ENCODE measurements at places on chromosomes 5 and 9.

DNA sequence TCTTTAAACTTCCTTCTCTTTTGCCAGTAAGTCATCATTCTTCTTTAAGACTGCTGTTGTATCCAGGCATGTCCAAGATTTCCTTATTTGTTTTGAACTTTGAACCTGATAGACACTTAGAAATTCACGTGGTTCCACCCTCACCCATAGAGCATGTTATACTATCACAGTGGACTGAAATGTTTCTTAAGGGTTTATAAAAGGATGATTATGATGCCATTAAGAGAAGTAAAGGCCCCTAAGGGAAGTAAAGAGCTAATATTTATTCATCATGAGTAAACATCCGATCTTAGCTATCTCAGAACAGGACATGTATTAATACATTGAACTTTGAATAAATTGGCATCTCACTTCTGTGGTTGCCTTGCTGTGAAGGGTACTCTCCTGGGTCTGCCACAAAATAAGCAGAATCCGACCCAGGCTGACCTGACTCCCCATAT lies 49.8 kb downstream of the PRKACG start:
- no peak for DNase-seq

DNA sequence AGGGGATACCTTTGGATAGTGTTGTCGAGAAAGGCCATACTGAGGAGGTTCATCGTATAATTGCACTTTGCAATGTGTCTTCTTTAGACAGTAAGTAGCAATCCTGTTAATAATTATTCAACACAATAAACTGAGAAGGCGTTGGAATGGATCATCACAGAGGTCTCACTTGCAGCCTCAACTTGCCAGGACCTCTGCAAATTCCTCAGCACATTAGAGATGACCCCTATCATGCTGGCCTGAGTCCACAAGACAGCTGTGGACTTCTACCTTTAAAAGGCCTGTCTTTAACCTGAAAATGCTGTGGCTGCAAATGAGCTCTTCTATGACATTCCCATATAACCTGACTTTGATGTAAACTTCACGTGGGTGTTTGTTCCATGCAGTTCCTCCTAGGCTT lies 14.1 kb downstream of the SH3TC2 start:
- no peak for DNase-seq

DNA sequence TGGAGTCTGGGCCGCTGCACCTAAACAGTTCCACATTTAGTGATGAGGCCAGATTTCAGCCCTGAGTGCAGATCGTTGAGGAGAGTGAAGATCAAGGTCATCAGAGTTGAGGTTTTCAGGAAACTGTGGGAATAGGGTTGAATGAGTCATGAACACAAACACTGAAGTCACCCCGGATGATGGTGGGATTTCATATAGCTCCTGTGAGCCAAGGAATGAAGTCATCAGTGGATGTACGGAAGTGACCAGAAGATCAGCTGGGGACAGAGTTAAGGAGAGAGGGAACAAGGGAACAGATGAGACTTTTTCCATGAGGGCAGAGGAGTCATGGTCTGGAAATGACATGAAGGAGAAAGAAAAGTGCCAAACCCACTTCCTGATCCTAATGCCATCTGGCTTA lies 36.5 kb downstream of the PALM2AKAP2 start:
- no peak for DNase-seq

DNA sequence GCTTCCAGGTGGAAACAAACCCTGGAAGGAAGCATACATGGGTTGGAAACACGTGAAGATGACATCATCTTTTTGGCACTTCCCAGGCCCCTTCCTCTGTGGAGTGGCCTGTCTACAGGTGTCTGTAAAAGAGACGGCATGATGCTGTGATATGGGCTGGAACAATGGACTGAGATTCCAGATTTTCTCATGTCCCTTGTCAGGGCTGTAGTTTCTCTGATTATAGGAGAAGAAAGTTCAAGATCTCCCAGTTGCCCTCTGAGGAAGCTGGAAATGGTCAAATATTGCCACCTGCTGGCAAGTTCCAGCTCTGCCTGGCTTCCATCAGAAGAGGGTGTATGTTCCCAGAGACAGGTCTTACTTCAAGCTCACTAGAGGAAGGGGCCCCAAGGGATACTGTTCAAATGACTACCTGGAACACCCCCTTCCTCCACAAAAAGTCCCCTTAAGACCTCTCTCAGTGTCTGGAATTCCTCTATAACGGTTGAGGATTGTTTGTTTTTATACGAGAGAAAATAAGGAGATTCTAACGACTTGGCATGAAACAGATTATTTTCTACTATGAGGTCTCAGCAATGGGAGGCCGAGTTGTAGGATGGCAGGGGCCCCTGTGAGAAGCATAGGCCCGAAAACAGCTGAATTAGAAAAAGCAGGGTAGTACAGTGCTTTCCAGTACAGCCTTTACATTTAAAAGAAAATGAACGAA lies 7.3 kb upstream of the ANXA6 start:
- peak; percentile 58 for DNase-seq

- DNase-seq = no peak
These were observed 52.3 kb upstream of the CAVIN4 start for GRCh38 chr9:100525563-100525962.

GRCh38 chr9:96048104-96048955 lies 172.8 kb downstream of the ERCC6L2 start:
- no peak for DNase-seq

DNA sequence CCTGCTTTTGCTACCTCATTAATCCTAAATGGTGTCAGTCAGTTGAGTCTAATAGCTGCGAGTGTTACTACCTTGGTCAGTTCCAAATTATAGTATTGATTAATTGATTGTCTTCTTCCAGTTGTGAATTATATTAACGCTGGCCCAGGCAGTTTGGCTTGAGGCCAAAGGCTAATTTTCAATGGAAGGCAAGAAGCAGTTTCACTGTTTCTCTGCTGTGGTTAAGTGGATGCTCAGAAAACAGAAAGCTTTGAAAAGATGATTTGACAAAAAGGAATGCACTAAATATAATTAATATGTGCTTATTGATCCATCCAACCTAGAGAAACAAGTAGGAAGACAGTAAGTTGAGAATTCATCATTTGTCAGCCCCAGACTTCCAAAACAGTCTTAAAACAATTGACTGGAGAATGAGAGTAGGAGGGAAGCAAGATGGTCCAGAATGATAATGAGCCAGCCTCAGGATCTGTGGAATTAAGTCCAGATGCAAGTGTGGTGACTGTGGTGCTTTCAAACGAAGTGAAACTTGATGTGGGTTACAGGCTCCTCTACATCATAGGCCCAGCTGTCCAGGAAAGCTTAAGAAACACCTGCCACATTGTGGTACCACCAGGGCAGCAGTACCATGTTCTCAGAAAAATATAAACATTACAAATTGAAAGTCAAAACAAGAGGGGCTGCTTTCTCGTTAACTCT lies 1371.0 kb upstream of the DMAC1 start:
- no peak for DNase-seq

GRCh38 chr5:169933127-169933526 lies 47.2 kb downstream of the INSYN2B start:
- no peak for DNase-seq

DNA sequence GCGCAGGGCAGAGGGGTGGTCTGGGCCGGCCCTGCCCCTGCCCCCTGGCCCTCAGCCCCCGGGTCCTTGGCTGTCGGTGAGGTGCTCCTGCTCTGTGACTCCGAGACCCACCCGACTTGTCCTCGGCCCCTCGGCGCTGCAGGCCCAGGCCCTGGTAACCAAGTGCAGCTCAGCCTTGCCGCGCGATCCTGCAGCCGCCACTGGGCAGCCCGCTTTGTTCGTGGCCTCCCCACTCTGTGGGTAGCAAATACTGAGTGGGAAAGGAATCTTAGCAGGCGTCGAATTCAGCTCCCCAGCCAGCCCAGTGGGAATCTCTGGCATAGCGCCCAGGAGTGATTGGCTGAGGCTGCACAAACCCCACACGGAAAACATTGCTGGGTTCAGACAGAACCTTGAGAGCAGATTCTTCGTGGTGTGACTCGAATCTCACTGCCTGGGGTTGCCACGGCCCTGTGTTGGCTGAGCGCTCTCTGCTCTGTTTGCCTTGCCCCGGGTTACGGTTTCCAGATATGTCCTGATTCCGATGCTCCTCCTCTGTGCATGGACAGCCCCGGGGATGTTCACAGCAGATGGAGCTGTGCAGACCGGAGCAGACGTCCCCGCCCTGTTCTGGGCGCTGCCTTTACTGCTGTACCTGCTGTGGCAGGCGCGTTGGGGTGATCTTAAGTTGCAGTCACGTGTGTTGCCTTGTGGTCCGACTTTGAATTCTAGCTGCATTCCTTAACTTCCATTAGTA lies 13.4 kb upstream of the EXOC3 start:
- no peak for DNase-seq

GRCh38 chr9:130430232-130430631 lies 14.5 kb upstream of the ASS1 start:
- DNase-seq = no peak

- no peak for DNase-seq
These were observed 87.0 kb upstream of the TNC start for GRCh38 chr9:115204904-115205453.

- DNase-seq = no peak
These were observed 8.1 kb upstream of the IL17B start for GRCh38 chr5:149387081-149387631.

- no peak for DNase-seq
These were observed 58.8 kb upstream of the MINAR2 start for GRCh38 chr5:129689045-129689444.

DNA sequence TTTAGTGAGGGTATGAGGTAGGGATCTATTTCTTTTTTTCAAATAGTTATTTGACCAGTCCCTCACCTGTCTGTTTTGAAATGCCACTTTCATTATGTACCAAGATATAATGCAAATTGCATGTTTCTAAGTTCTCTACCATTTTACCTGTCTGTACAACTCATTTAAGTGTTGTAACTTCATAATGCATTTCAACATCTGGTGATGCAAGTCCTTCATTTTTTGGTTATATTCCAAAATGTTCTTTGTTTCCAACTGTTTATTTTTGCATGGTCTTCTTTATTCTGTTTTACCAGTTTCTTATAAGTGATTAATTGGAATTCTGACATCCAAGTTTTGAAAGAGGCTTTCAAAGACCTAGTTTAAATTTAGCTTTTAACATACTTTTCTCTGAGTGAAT lies 26.8 kb downstream of the TDRD7 start:
- no peak for DNase-seq

DNA sequence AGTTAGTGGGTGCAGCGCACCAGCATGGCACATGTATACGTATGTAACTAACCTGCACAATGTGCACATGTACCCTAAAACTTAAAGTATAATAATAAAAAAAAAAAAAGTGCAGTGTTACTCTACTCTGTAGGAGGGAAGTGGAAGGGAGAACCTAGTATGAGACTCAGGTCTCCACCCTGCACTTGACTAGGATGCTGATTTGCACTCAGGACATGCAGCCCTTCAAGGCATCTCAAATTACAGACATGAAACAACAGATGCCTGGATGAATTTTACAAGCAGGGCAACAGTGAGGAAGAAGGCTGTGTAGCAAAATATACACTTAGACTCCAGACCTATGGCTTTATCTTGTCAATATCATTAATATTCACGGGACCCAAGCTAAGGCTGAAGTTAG lies 16.5 kb downstream of the TRIM32 start:
- DNase-seq = no peak

DNA sequence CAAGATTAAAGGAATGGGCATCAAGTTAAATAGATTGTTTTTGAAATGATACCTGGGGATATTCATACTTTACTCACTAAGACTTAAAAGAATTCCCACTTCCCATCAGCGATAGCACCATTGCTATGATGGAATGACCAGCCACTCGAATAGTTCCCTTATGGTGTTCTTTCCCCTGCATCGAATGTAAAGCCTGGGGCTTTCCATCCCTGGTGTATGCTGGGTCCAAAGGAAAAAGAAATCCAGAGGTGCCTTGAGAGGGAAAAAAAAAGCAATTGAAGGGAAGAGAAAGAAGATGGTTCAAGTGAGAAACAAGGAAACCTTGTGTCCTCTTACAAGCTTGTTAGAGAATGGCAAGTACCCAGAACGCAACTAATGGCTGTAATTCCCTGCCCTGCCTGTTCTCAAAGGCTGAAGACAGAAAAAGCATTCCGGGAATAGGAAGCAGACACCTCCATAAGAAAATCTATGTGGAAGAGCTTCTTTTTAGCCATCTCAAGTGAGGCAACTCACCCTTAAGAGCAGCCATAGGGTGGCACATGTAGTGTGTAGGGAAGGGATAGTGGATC lies 351.1 kb upstream of the DAB2 start:
- DNase-seq = no peak

GRCh38 chr9:20379804-20380225 lies 242.5 kb downstream of the MLLT3 start:
- no peak for DNase-seq

DNA sequence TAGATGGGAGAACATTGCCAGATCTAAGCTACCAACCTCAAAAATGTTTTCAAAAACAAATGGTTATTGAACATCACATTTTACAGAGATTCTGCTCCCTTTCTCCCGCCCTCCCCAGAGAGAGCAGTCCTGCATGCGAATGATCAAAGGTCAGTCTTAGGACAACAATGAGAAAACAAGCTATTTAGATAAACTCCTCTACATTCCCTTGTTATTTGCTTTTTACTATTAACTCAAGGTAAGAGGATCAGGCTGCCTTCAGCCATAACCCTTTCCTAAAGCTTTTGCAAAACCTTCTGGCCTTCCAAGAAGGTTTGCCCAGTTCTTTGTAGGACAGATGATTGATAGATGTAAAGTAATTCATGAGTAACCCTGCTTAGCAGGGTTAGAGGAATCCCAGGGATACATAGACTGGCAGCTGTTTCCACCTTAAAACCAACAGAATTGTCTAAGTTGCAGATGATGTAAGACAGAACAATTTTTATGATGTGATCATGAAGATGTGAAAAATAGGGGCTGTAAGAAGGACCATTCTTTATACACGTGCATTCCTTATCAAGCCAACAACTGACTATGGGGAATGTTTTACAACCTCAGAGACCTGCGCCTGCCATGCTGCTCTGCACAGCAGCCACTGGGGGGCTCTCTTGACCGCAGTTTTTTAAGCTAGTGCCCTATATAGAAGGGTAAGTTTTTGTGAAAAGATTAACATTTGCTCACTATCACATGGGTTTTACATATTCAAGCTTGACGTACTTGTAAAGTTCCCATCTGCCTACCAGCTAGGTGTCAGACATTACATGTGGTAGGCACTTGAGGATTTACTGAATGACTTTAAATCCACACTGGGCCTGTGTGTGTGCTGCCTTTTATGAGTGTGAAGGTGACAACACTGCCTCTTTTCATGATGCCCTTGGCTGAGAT lies 2.3 kb upstream of the ZNF782 start:
- peak; percentile 53 for DNase-seq

DNA sequence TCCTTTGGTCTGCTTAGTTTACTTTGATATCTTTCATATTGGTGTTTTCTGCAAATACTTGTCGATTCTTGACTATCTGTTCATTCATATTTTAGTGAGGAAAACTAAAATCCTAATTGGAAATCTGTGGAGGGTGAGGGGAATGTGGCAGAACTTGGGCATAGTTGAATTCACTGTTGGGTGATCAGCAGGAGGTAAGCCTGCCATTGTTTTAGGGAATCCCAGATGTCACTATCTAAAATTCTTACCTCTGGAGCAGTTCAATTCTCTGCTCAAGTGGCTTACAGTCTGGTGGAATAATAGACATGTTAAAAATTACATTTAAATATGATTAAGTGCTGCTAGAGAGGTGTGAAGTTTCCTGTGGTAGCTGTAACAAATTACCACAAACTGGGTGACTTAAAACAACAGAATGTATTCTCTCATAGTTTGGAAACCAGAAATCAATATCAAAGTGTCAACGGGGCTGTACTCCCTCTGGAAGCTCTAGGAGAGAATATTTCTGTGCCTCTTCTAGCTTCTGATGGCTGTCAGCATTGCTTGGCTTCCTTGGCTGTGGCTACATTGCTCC lies 90.3 kb upstream of the GCNT4 start:
- no peak for DNase-seq

GRCh38 chr5:58722160-58722559 lies 139.3 kb downstream of the RAB3C start:
- no peak for DNase-seq

- DNase-seq = no peak
These were observed 135.7 kb downstream of the TLR4 start for GRCh38 chr9:117839862-117840261.

All from NCI-H1436 (cell line).